ENCODE measurements at places on chromosomes 2 and 18. TPM values are rescaled to one million over a fixed set of nuclear protein-coding genes. Genes with fewer than 3 reads are reported as not detected.

- H3K4me1 ChIP-seq = peaks cover 3% of the 10 kb centered on the region
- H3K27me3 ChIP-seq = peaks cover 7% of the 10 kb centered on the region
- no peaks in the 10 kb centered on the region for H3K36me3 ChIP-seq
- DNase-seq = no peak
- no peak overlapping the region for H3K27ac ChIP-seq
- no peak overlapping the region for H3K4me3 ChIP-seq
These were observed 32.9 kb downstream of the RTP5 start for GRCh38 chr2:241902357-241902991.

DNA sequence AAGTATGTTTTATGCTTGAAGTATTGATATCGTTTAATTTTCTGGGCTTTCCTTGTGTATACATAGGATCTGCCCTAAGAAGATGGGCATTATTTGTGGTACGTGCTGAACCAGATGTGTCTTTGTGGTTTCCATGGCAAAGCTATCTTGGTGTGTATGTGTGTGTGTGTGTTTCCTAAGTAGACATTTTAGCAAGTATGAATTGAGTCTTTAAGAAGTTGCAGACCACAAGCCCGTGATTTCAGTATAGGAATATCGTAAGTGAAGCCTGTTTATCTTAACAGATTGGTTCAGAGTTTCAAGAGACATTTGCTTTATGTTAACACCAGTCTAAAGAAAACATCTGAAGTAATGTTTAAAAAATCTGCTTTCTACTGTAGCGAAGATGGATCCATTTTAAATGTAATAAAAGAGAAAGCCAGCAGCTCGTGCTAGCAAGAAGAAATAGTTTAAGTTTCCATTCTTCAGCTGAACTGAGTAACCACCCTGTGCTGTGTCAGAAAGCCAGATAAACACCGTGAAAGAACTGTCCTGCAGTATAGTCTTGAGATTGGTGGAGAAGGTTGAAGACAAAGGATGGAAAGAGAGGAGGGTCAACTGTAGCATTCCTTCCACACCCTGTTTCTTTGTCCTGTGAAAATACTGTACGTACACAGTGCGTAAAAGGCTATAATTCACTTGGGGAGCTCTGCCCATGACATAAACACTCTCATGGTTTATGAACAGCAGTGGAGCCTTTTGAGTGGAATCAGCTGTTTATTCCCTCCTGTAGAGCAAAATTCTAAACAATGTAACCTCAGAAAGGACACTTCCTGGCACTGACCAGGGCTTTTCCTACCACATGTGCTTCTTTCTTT lies 91.9 kb upstream of the FOSL2 start:
- H3K27me3 ChIP-seq = no peaks in the 10 kb centered on the region
- H3K4me3 ChIP-seq = no peak overlapping the region
- peak; percentile 77 for DNase-seq
- peaks cover 21% of the 10 kb centered on the region for H3K4me1 ChIP-seq
- no peaks in the 10 kb centered on the region for H3K36me3 ChIP-seq

DNA sequence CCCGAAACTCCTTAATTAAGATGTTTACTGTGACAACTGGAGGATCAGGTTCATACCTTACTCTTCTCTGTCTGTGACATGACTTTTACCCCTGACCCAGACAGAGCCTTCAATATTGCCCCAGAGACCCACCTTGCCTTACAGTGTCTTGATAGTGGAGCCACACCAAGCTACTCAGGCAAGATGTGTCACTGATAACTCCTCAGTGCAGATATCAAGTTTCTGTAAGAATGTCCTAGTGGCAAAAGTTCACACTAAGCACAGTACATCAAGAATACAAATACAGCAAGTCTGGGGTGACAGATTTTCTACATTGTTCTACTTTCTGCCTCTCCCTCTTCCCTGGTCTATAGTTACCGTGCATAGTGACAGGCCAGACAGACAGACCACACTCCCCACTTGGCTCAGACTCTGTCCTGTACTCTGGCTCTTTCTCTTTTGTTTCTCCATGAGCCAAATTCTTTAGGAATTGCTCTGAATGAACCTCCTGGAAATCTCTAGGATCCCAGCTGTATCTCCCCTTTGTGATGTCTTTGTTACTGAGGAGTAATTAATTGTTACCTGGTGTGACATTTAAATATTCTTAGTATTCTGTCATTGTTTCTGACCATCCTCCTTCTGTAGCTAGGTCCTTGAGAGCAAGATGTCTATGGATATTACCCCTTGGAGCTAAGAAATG lies 24.1 kb upstream of the APOB start:
- no peaks in the 10 kb centered on the region for H3K36me3 ChIP-seq
- no peaks in the 10 kb centered on the region for H3K4me1 ChIP-seq
- no peak overlapping the region for H3K4me3 ChIP-seq
- H3K27me3 ChIP-seq = no peaks in the 10 kb centered on the region
- H3K27ac ChIP-seq = no peak overlapping the region
- DNase-seq = no peak

DNA sequence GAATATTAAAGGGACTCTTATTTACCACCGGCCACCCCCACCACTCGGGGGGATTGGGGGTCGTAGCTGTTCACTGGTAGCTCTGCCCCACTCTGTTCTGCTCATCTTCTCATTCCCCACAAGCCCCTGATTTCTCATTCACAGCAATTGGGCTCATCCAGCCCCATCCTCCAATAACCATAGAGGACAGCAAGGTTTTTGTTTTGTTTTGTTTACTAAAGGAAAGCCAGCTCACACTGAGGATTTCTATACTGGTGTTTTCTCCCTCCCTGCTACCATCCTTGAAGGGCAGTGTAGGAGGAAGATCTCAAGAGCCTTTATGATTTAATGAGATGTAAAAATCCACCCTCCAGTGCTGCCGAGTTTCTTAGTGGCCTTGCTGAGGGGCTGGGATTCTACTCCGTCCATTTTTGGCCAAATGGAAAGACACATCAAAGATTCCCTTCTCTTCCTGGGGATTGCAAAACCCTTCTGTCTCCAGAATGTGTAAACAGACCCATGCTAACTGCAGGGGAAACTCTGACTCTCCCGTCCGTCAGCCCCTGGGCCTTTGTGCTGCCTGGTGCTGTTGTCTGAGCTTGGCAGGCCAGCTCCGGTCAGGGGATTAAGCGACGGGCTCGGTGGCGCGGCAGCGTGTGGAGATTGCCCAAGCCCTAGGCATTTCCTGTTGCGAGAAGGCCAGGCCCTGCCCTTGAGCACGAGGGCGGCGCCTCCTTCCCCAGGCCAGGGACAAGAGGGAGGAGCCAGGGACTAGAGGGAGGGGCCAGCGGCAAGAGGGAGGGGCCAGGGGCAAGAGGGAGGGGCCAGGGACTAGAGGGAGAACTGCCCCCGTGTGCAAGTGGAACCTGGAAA lies 165.0 kb downstream of the ANTXR1 start:
- H3K27ac ChIP-seq = peak overlapping the region; percentile 74
- peaks cover 17% of the 10 kb centered on the region for H3K4me1 ChIP-seq
- peak overlapping the region; percentile 3 for H3K4me3 ChIP-seq
- H3K36me3 ChIP-seq = peaks cover 7% of the 10 kb centered on the region
- H3K27me3 ChIP-seq = no peaks in the 10 kb centered on the region
- DNase-seq = peak; percentile 84

DNA sequence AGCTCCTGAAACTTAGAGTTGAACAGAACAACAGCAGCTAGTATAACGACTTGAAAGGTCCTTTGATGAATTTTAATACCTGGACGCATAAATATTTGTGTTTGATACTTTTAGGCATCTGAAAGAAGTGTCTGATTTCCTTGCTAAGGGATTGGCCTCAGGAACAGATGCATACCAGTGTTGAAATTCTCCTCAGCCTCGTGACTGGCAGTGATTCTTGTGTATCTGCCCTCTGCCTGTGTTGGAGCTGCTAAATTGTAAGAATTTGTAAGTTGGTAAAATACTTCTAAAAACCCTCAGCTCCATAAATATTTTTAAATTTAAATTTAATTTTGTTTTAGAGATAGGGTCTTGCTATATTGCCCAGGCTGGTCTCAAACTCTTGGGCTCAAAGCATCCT lies 22.4 kb upstream of the SCYGR1 start:
- H3K36me3 ChIP-seq = no peaks in the 10 kb centered on the region
- DNase-seq = no peak
- no peak overlapping the region for H3K4me3 ChIP-seq
- H3K4me1 ChIP-seq = peaks cover 30% of the 10 kb centered on the region
- H3K27me3 ChIP-seq = no peaks in the 10 kb centered on the region

GRCh38 chr2:218471036-218471435 lies 52.1 kb downstream of the VIL1 start:
- no peak for DNase-seq
- no peaks in the 10 kb centered on the region for H3K27me3 ChIP-seq
- peaks cover 16% of the 10 kb centered on the region for H3K36me3 ChIP-seq
- H3K27ac ChIP-seq = no peak overlapping the region
- no peak overlapping the region for H3K4me3 ChIP-seq

DNA sequence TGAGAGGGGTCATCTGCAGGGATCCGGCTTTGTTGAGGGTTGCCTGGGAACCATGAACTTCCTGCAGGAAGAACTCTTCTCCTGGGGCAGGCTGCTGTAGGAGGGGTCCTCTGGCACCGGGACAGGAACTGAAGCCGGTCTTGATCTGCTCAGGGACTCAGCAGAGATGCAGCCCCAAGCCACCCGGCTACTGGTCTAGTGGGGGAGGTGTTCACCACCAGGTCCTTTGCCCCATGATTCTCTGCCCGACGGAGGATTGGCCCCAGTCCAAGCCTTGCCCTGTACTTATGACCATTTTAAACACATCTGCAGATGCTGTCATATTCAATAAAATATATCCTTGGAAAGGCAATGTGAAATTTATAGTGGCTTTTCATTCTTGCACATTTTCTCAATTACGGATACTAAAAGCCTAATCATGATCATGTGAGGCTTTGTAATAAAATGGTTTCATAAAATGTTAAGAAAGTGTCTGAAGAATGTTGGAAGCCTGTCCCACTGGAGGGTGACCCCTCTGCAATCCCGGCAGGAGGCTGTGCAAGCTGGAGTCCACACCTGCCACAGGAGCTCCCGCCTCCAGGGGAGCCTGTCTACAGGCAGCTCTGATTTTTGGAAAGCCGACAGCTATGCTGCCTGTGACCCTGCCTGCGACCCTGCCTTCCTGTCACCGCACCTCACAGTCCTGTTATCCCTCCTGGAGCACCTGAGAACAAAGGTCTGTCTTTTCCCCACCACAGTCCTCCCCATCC lies 98.8 kb upstream of the TAF1B start:
- H3K36me3 ChIP-seq = no peaks in the 10 kb centered on the region
- H3K4me3 ChIP-seq = no peak overlapping the region
- H3K27me3 ChIP-seq = no peaks in the 10 kb centered on the region
- no peak overlapping the region for H3K27ac ChIP-seq

- DNase-seq = no peak
- H3K4me3 ChIP-seq = no peak overlapping the region
- H3K36me3 ChIP-seq = no peaks in the 10 kb centered on the region
- H3K27me3 ChIP-seq = peaks cover 85% of the 10 kb centered on the region
- H3K27ac ChIP-seq = no peak overlapping the region
These were observed 8.4 kb downstream of the HOXD8 start for GRCh38 chr2:176137906-176138305.

- H3K4me3 ChIP-seq = no peak overlapping the region
- no peak overlapping the region for H3K27ac ChIP-seq
- DNase-seq = no peak
- no peaks in the 10 kb centered on the region for H3K36me3 ChIP-seq
- peaks cover 13% of the 10 kb centered on the region for H3K4me1 ChIP-seq
- no peaks in the 10 kb centered on the region for H3K27me3 ChIP-seq
These were observed 113.7 kb upstream of the COPS8 start for GRCh38 chr2:236971919-236972381.

DNA sequence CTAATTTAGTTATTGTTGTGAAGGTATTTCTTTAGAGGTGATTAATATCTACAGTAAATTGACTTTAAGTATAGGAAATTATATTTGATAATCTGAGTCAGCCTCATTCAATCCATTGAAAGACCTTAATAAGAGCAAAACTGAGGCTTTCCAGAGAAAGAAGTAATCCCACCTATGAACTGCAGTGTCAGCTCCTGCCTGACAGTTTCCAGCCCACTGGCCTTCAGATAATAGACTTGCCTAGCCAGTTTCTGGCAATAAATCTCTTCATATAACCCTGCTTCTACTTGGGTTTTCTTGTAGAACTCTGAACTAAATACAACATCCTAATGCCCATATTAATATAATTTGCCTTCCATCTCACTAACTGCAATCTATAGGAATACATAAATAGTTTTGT lies 437.9 kb upstream of the UBE2E3 start:
- no peaks in the 10 kb centered on the region for H3K36me3 ChIP-seq
- H3K27ac ChIP-seq = no peak overlapping the region
- DNase-seq = no peak
- no peaks in the 10 kb centered on the region for H3K27me3 ChIP-seq
- H3K4me1 ChIP-seq = no peaks in the 10 kb centered on the region

GRCh38 chr2:177478029-177478428 lies 85.5 kb downstream of the AGPS start:
- H3K27me3 ChIP-seq = no peaks in the 10 kb centered on the region
- no peak overlapping the region for H3K4me3 ChIP-seq
- peak; percentile 69 for DNase-seq
- H3K36me3 ChIP-seq = no peaks in the 10 kb centered on the region
- no peak overlapping the region for H3K27ac ChIP-seq

DRC1 gene
- total RNA-seq = 0.41 TPM

KCNG3 gene
- total RNA-seq = 0.14 TPM

LDLRAD4 gene
- 40.1 TPM for total RNA-seq

SPATA3 gene
- total RNA-seq = not detected

FSHR gene
- total RNA-seq = 0.38 TPM

MAL gene
- total RNA-seq = 0.41 TPM

VIT gene
- total RNA-seq = not detected
